ENCODE measurements at places on chromosomes 2 and 18. TPM values are rescaled to one million over a fixed set of nuclear protein-coding genes. Genes with fewer than 3 reads are reported as not detected.
A peak's percentile ranks its signal among the peaks of the same experiment; 100 is the strongest.

DNA sequence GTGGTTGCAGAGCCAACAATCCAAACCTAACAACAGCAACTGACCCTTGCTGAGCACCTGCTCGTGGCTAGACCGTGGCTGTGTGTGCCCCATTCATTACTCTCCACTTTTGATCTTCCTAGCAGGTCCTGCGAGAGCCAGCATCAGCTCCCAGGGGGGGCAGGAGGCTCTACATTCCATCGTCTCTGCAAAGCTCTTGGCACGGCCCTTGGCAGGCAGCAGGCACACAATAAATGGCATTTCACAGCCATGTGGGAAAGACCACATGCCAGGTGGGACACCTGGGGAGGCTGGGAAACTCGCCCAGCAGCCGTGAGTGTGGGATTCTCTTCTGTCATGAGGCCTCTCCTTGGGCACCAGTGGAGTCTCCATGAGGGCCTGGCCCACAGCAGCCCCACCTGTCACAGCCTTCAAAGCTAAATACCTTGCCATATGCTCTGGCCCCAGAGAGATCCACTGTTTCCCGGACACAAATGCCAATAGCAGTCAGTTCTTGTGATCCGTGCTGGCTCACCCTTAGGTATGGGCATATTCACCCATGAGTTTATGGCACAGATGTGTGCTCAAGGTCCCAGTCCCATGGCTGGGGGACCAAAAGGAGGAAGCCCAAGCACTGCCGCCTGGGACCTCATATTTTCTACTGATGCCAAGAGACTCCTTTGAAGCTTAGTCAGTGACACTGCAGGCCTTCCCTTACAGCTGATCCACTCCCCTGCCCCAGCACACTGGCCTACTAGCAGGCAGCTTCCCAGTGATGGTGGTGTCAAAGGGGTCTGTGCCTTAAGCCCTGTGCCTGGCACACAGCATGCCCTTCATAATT is 6.8 kb upstream of the TEX51 start:
- no peak for DNase-seq

DNA sequence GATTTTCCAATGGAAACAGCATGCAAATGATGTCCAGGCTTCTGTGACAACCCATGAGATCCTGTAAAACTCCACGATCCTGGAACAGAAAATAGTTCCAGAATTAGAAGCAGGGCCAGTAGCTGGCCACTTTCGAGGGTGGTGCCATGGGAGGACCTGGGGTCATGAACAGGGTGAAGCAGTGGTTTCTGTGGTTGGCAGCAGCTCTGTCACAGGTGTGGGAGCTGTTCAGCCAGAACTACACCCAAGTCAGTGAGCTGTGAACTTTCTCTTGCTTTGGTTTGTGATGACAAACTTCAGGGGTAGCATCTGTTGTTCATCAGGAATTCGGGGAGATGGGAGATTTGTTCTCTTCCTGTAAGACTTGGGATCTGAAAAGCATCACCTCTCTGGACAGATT is 314.4 kb upstream of the NT5C1B start:
- no peak for DNase-seq

Gene CRYGD
- not detected for total RNA-seq

Gene TDRD15
- total RNA-seq: not detected

Gene SULT1C2
- total RNA-seq: not detected

GRCh38 chr2:23007631-23008235 is 377.2 kb upstream of the KLHL29 start:
- DNase-seq: no peak

Gene OR6B2
- total RNA-seq: not detected

DNA sequence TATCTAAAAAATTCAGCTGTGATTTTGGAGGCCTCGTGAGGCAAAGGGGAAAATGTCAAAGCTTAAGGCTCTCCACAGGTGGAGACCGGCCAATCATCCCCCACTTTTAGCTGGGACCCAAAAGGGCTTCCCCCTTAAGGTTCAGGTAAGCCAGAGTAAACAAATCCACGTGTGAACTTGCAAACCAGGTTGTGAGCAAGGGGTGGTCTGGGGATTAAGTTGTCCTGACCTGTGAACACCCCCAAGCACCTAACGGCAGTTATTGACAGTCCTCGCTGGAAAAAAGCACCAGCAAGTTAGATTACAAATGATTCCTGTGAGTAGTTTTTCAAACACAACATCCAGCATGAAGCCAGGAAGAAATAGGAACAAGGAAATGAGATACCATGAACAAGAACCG is 42.9 kb downstream of the MYO7B start:
- DNase-seq: no peak

Gene ASNSD1
- total RNA-seq: 48.9 TPM

DNA sequence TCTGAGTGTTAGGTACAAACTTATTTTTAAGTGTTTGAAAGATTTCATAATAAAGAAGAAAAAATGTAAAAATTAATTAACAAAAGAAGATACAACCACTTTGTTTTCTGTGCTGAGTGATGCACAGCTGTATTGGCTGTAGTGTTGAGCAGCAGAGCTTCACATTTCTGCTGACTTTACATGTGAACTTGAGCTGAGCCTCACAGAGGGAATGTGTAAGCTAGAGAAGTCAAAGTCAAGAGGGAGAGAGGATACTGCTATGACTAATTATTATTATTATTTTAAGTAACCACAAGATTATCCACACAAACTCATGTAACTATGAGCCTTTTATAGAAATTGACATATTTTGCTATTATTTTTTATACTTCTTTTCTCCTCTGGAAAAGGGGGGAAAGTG is 159.1 kb upstream of the ZSWIM2 start:
- DNase-seq: no peak

DNA sequence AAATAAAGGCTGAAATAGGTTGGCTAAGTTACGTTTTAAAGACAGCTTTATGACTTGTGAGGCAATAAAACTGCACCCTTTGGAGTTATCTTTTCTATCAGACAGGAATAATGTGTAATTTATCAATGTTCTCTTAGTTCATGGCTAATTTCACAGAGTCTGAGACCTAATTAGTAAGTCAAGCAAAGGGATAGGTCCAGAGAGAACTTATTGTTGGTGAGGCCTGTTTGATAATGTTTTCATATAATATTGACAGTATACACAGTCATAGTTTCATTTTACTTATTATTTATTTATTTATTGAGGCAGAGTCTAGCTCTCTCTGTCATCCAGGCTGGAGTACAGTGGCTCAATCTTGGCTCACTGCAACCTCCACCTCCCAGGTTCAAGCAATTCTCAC is 1.9 kb upstream of the IL36RN start:
- DNase-seq: no peak

DNA sequence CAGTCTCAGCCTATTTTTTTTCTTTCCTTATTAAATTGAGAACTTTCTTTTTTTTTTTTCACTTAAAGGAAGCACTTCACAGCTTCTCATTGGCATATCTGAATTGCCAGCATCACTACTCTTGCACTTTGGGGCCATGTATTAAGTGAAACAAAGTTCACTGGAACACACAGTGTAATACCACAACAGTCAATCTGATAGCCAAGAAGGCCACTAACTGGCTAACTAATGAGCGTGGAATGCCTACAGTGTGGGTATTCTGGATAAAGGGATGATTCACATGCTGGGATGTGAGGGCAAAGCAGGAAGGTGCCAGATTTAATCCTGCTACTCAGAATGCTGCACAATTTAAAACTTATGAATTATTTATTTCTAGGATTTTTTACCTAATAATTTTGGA is 11.7 kb upstream of the C18orf63 start:
- no peak for DNase-seq

DNA sequence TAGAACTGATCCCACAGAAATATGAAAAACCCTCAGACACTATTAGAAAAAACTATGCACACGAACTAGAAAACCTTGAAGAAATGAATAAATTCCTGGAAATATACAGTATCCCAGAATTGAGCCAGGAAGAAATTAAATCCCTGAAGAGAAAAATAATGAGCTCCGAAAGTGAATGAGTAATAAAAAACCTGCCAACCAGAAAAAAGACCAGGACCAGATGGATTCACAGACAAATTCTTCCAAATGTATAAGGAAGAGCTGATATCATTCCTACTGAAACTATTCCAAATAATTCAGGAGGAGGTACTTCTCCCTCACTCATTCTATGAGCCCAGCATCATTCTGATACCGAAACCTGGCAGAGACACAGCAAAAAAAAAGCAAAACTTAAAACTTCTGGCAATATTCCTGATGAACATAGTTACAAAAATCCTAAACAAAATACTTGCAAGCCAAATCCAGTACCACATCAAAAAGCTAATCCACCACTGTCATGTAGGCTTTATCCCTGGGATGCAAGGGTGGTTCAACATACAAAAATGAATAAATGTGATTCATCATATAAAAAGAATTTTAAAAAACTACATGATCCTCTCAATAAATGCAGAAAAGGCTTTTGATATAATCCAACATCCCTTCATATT is 1397.6 kb upstream of the DDX18 start:
- DNase-seq: no peak

Gene SLC9A4
- 0.15 TPM for total RNA-seq

- DNase-seq: no peak
Measured at GRCh38 chr2:179811042-179811441, 50.4 kb downstream of the ZNF385B start.

- no peak for DNase-seq
Measured at GRCh38 chr2:151380580-151381235, 23.3 kb downstream of the TNFAIP6 start.

- DNase-seq: no peak
Measured at GRCh38 chr18:14577971-14578370, 34.6 kb upstream of the POTEC start.

Gene USP37
- total RNA-seq: 16.6 TPM

DNA sequence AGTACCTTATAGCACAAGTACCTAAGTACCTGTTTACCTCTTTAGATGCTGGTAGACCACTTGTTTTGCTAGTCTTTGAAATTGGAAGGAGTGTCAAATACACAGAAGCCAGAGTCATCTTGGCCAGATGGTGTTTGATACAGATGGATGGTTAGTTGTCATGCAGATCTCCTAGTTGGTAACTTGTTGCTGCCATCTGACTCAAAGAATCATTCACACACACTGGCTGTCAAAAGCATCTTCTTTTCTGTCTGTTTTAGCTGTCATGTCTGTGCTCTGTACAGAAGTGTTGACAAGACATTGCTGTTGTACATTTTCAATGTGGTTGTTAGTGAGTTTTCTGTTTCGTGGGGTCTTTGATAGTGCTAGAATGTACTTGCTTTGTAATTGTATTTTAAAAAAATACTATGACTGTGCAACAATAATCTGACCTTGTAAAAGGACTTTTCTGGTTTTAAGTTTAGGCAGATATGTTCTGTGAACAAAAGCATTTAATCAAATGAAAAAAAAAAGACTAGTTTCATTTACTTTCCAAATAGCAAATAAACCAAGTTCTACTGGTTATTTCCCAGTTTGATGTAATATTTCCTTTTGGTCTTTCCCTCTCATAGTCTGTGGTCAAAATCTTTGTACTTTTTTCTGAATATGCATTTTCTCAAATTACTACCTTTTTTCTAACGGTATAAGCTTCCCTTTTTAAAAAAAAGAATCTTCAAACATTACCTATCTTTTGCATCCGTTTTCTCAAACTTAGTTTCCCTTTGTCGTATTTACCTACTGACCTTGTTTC is 39.9 kb downstream of the TANK start:
- DNase-seq: no peak

Gene RNF103
- total RNA-seq: 55.6 TPM

DNA sequence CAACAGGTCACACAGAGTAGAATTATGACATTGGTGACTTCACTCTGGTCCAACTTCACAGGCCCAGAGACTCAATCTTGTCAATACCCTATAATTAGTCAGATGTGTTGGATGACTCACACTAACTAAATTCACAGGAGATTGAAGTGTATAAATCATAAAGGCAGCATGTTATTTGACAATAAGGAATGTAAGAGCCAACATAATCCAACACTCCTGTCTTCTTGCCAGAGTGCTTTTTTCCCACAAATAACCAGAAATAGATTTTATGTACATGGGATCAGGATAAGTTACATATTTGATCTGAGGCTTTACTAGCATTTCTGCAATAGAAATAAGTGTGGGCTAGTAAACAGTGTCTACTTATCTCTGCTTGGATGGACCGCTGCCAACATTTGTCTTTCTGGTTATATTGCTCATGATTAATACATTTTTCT is 42.2 kb upstream of the ZSWIM2 start:
- DNase-seq: no peak

GRCh38 chr2:163407296-163407695 is 328.5 kb downstream of the FIGN start:
- DNase-seq: no peak

Gene GIGYF2
- 70.7 TPM for total RNA-seq

DNA sequence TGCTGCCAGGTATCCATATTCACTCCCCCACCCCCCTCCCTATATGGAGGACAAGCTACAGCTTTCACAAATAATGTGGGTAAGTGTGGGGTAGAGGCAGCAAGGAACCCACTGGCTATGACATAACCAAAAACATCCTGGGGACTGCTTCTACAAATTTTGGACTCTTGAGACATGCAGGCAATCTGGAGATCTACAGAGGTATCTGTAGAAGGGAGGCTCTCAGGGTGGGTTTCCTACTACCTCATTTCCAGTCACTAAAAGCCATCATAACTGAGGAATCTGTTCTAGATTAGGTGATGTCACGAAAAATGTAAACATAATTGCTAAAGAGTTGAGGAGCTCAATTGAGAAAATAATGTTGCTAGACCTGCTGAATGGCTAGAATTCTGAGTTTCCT is 46.8 kb upstream of the WIPF1 start:
- no peak for DNase-seq

- peak; percentile 31 for DNase-seq
Measured at GRCh38 chr2:169768262-169768995, 30.2 kb upstream of the SSB start.

DNA sequence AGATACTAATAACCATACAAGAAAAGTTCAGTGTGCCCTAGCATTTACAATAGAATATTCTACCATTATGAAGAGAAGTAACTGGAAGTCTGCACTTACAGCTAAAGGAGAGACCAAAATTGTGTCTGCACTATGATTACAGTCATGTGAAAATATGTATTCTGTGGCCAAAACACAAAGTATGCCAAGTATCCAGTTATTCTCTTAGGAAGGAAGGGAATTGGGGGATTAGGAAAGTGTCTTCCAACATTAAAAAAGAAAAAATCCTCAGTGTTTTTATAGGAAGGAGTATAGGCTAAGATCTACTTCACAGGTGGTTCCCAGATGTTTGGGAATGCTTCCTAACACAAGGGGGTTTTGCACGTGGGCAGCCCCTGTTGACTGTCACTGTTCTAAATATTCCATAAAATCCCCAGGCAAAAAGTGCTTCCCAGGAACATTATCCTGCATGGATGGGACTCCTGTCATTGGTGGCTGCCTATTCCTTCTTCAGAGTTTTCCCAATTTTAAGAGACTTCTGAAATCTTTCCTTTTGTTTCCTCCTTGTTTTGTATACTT is 180.2 kb upstream of the KLHL29 start:
- no peak for DNase-seq

Gene MROH2A
- not detected for total RNA-seq
